ENCODE measurements at places on chromosomes 2 and 18. TPM values are rescaled to one million over a fixed set of nuclear protein-coding genes. Genes with fewer than 3 reads are reported as not detected.

- no peak for DNase-seq
- no peaks in the 10 kb centered on the region for H3K36me3 ChIP-seq
- H3K4me3 ChIP-seq = no peak overlapping the region
- H3K4me1 ChIP-seq = no peaks in the 10 kb centered on the region
- no peaks in the 10 kb centered on the region for H3K27me3 ChIP-seq
Observed at GRCh38 chr2:133942398-133942797, 311.5 kb upstream of the MGAT5 start.

- DNase-seq = no peak
- H3K27me3 ChIP-seq = peaks cover 5% of the 10 kb centered on the region
- H3K27ac ChIP-seq = no peak overlapping the region
- no peaks in the 10 kb centered on the region for H3K4me1 ChIP-seq
- H3K4me3 ChIP-seq = no peak overlapping the region
- no peaks in the 10 kb centered on the region for H3K36me3 ChIP-seq
Observed at GRCh38 chr2:164621764-164622105, 453 bp upstream of the GRB14 start.

GRCh38 chr18:35511833-35512232, 14.1 kb upstream of the INO80C start:
- DNase-seq = no peak
- H3K4me1 ChIP-seq = peaks cover 8% of the 10 kb centered on the region
- H3K36me3 ChIP-seq = no peaks in the 10 kb centered on the region
- H3K27me3 ChIP-seq = no peaks in the 10 kb centered on the region
- no peak overlapping the region for H3K4me3 ChIP-seq
- H3K27ac ChIP-seq = no peak overlapping the region

- no peaks in the 10 kb centered on the region for H3K36me3 ChIP-seq
- H3K27me3 ChIP-seq = 0 out of 2 replicates have a peak, but pooled peaks cover 1% of the 10 kb centered on the region
- no peak overlapping the region for H3K27ac ChIP-seq
- no peak for DNase-seq
Observed at GRCh38 chr18:74213429-74213828, 65.1 kb downstream of the TIMM21 start.

Gene SOCS6
- 6.5 TPM for total RNA-seq

Measured in GM12878 (cell line).